ENCODE measurements at places on chromosomes 6 and 20.
A peak's percentile ranks its signal among the peaks of the same experiment; 100 is the strongest.

- DNase-seq: no peak
These were observed 251.5 kb downstream of the TSHZ2 start for GRCh38 chr20:53223626-53224172.

- peak; percentile 56 for DNase-seq
These were observed 2.0 kb downstream of the EDEM2 start for GRCh38 chr20:35145141-35145564.

DNA sequence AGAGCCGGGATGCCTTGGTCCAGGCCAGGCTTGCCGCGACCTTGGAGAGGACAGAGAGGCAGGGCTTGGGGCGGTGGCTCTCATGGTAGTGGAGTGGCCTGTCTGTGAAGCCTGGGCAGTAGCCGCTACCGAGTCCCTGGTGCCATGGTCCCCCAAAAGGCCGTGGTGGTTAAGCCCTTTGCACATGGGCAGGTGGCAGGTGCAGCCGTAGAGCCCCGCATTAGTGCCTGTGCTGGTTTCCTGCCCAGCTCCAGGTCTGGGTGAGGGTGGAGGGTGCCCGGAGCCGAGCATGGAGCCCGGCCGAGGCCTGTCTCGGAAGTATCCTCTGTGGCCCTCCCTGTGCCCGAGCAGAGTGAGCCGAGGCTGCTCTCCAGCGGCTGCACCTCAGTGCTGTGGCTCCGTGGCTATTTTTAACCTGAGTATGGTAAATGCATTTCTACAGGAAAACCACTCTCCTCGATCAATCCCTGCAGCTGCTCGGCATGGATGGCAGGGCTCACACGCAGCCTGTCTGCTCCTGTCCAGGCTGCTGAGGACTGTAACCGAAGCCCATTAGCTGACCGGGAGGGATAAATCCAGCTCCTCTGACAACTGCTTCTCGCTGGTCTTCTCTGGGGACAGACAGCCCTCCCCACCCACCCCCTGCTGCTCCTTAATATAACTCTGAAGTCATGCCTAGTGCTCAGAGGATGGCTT, 36.3 kb upstream of the GATA5 start:
- DNase-seq: no peak

DNA sequence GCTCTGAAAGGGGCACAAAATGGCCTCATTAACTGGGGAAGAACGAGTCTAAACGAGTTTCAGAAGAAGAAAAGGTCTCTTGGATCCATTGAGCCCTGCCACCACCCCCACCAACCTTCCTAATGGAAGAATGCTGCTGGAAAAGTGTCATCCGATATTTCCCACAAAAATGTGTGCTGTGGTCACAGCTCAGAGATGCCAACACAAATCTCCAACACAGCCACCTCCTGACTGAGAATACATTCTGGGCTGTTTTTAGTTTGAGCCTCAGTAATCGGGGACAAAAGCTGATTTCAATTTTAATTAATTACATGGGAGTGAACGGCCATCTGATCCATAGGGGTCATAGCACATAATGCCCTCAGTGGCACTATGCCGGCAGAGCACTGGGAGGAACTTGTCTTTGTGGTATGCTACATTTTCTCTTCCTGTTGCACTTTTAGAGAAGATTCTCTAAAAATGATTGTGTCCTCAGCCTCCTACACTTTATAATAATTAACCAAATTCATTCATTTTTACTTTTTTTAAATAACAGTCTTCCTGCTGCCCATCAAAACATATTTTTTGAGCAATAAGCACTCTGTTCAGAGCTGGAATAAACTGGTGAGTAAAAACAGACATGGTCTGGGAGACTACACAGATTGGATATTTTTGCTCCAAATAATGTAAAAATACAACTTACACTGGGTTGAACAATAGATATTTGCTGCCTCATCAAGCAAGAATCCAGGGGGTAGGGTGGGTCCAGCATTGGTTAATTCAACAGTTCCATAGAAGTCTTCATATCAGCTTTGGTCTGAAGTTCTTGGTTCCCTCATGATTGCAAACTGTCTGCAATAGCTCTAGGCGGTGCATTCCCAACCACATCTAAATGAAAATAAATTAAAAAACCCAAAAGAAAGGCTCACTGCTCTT, 143.6 kb upstream of the TMEM170B start:
- DNase-seq: no peak

GRCh38 chr6:45576648-45577624, 199.2 kb upstream of the SUPT3H start:
- DNase-seq: no peak

DNA sequence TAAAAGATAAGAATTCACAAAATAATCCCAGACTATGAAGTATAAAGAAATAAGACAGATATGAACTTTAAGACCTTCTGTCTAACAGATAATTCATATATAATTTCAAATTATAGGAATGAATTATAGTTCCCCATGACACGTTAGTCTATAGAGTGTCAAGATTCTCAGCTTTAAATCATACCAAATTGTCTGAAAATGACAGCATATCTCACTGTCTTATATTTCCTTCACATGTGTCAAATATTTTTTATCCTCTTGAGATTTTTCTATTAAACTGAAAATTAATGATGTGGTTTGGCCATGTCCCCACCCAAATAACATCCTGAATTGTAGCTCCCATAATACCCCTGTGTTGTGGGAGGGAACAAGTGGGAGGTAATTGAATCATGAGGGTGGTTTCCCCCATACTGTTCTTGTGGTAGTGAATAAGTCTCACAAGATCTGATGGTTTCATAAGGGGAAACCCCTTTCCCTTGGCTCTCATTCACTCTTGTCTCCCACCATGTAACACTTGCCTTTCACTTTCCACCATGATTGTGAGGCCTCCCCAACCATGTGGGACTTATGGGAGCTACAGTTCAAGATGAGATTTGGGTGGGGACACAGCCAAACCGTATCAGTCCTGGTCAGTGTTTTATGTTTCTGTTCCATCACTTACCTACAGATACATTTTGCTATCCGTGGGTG, 825.3 kb upstream of the GJE1 start:
- DNase-seq: no peak

DNA sequence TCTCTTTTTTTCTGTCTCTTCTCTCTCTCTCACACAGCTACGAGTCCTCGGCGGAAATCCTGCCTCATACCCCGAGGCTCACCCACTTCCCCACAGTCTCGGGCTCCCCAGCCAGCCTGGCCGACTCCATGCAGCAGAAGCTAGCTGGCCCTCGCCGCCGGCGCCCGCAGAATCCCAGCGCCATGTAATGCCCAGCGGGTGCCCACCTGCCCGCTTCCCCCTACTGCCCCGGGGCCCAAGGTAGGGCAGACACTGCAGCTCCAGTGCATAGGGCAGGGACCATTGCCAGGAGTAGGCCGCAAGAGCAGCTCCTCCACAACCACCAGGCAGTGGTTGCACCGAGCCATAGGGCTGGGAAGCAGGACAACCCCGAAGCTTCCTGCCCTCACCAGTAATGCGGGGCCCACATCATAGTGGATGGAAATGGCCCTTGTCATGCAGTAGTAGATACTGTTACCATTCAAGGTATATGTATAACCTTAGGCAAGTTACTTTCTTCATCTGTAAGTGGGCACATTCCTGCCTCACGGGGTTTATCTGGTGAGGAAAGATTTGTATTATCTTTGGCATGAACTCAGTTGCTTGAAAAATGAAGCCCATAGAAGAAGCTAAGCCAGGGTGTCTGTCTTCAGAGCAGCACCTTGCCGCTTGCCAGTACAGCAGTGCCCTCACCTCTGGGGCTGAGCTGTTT, 36.9 kb upstream of the ID1 start:
- no peak for DNase-seq

DNA sequence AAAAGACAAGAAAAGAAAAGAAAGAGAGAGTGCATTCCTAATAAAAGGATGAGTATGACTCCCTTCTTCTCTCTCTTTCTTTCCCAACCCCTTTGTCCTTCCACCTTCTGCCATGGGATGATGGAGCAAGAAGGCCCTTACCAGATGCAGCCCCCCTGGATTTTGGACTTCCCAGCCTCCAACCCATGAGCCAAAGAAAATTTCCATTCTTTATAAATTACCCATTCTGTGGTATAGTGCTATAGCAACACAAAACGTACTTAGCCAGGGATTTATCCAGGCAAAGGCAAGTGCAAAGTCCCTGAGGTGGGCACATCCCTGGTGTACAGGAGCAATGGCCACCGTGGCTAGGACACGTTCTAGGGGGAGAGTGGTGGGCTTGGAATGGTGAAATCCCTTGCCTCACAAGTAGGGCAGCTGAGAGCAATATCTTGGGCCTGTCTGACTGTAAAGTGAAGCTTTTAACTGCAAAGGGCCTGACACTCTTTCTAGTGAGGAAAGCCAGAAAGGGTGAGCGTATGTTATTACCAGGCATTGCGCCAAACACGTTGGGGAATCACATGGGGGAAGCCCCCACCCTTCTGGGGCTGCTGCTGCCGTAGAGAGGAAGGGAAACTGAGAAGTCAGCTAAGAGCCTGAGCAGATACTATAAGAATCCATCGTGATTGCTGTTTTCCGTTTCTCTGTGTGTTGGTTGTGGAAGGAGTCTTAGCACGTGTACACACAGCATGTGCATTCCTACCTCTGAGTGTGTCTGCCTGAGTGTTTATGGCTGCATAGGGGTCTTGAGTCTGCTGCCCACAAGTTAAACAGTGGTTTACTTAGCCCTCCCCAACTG, 50.7 kb upstream of the SIRPA start:
- DNase-seq: peak; percentile 42

GRCh38 chr6:158481690-158482473, 78.0 kb upstream of the TMEM181 start:
- DNase-seq: no peak

DNA sequence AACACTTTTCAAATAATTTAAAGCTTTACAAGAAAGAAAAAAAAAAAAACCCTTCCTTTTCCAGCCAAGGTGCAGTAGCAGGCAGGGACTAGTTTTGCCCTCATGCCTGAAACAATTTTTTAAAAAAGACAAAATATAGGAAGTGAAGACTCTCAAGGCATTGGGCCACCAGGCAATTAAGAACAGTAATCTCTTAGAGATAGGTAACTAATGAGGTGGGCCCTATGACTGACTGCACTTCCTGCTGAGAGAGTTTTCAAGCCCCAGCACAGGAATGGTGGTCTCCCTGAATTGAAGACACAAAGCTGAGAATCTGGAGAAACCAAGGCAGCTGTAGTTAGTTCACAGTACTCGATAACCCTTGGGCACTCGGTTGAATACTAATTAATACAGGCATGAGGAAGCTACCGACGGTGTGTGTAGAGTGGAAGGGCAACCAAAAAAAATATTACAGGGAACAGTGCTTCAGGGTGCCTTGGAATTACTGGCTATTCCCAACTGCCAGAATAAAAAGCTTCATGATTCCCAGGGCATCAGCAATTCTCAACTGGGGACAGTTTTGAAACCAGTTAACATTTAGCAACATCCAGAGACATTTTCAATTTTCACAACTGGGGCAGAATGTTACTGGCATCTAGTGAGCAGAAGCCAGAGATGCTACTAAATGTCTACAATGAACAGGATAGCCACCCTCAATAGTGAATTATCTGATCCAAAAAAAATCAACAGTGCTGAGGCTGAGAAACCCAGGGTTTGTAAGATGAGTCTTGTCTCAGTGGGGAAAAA, 36.0 kb upstream of the PLN start:
- no peak for DNase-seq

GRCh38 chr6:137002505-137002904, 42.3 kb downstream of the IL20RA start:
- no peak for DNase-seq

DNA sequence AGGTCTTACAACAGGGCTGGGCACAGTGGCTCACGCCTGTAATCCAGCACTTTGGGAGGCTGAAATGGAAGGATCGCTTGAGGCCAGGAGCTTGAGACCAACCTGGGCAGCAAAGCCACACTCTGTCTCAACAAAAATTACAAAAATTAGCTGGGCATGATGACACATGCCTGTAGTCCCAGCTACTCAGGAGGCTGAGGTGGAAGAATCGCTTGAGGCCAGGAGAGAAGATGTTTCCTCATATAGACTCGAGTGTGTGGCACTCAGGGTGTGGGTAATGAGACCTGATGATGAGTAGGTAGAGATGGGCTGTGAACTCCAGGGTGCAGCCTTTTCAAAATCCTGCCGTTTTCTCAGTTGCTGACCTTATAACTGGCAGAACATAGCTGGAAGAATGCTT, 125.3 kb upstream of the FOXO3 start:
- DNase-seq: no peak

DNA sequence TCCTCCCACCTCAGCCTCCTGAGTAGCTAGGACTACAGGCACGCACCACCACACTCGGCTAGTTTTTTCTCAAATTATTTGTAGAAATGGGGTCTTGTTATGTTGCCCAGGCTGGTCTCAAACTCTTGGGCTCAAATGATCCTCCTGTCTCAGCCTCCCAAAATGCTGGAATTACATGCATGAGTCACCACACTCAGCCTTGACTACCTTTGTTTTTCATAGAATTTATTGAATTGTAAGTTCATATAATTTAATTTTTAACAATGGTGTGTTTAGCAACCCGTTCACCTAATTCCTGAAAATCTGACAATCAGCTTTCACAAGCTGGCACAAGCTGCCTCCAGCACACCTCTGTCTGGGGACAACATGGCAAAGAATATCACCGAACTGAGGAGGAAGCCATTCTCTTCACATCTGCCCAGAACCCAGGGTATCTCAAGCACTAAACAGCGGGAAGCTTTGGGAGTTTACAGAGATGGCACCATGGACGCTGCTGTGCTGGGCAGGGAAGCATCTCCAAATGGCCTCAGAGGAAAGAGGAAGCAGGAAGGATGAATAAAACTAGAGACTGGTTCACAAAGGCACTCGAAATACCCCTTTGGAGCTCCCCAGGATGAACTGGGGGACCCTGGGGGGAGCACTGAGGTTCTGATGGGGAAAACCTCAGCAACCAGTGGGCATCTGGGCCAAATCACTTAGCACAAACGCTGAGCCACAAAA, 2.9 kb downstream of the RIPOR3 start:
- no peak for DNase-seq

DNA sequence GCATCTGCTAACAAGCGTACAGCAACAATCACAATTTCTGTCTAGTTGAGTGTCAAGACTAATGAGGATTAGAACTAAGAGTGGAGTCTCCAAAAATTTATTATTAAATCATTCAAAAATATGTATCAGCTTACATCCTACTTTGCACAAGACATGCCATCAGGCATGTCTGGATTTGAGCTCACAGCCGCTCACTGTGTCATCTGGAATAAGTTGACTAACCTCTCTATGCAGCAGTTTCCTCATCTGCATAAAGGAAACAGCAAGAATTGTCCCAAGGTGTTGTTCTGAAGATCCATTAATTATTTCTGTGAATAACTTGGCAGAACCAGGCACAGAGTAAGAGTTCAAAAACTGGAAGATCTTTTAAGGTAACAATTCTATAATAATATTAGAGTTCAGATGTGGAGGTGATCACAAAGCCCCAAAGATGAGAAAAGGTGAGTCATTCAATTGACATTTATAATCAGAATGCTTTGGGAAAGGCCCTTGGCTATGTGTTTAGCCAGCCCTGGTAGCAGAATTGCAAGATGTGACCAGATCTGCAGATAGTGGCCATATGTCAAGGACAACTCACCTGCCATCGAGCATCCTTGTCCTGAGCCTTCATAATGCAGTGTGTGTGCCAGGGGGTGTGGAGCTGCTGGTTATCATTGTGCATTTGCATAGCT, 264.0 kb downstream of the FOXA2 start:
- DNase-seq: no peak

GRCh38 chr20:50913690-50914375, 17.4 kb downstream of the ADNP start:
- no peak for DNase-seq

- no peak for DNase-seq
These were observed 528.5 kb upstream of the BTBD3 start for GRCh38 chr20:11389186-11389585.

GRCh38 chr6:134005800-134006199, 46.6 kb downstream of the SLC2A12 start:
- DNase-seq: no peak
